ENCODE measurements at places on chromosomes 6 and 20.

DNA sequence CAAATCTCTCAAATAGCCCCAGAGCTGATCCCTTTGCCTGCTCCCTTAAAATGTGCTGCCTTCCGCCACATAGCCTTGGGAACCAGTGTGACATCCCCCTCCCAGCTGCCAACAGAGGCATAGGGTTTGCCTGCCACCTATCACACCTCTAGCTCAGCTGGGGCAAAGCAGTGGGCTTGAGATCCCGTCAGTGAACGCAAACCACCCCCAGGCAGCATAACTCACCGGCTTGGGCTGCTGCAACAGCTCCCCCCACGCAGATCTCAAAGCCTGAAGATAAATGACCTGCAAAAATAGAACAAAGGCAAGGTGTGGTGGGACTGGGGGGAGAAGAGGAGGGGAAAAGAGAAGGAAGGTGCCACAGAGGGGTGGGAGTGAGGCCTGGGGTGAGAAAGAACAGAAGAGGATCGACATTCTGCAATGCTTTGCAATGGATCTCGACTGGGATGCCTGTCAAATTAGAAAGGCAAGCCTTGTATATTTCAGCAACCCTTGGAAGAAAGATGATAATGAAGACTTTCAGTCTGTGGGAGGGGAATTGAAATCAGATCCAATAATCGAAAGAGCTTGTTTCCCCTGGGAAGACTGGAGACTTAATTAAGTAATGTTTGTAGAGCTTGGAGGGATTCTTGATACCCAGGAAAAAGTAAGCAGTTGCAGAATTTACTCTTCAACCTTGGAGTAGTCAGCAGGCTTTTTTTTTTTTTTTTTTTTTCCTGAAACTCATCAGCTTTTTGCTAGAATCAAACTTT, 1.3 kb downstream of the PDYN start:
- DNase-seq: no peak

- DNase-seq: no peak
These were observed 54.9 kb upstream of the FRMD1 start for GRCh38 chr6:168133687-168134559.

- no peak for DNase-seq
These were observed 34.0 kb downstream of the NT5E start for GRCh38 chr6:85483846-85484245.

GRCh38 chr6:10771371-10771894, 23.8 kb downstream of the TMEM14B start:
- no peak for DNase-seq

- no peak for DNase-seq
These were observed 71.4 kb downstream of the ARID1B start for GRCh38 chr6:156848533-156848932.

DNA sequence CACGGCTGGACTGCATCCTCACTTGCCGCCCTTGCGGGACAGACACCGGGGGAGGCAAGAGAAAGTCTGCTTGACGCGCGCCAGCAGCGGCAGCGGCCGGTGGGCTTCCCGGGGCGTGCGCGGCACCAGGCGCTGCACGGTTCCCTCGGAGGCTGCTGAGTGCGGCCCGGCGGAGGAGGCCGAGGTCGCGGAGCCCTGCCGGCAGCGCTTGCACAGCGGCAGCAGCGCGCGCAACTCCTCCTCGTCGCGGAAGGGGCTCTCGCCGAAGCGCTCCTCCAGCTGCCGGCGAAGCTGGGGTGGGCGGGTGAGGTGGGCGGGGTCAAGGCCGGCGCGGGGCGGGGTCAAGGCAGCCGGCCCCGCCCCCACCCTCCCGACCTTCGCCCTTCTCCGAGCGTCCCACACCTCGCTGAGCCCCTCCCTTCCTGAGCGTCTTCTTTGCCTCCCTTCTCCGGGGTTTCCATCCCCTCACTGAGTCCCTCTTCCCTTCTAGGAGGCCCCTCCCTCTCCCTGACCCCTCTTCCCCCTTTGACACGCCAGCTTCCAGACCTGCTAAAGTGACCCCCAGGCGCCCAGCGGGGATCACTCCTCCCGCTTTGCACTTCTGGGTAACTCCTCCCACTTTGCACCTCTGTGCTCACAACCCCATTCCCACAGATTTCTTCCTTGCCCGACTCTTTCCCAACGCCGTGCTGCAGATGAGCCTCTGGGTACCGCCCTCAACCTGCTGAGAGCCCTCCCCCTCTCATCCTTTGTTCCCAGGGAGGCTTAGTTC, 8.8 kb downstream of the DUSP15 start:
- peak; percentile 91 for DNase-seq

DNA sequence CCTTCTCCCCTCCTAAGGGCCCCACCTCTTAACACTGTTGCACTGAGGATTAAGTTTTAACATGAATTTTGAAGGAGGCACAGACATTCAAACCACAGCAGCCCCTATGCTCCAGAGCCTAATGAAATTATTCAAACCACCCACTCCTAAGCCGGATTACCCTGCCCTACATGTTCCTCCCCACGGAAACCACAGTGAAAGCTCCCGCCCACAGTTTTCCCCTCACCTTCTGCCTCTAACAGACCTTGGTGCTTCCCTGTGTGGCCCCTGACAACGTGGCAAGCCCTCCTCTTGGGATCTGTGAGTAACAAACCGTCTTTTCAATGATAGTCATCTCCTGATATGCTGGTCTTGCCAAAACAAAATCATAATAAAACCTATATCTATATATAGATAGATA, 74.8 kb downstream of the RIN2 start:
- no peak for DNase-seq

GRCh38 chr20:5973172-5973571, 22.7 kb downstream of the MCM8 start:
- DNase-seq: no peak

DNA sequence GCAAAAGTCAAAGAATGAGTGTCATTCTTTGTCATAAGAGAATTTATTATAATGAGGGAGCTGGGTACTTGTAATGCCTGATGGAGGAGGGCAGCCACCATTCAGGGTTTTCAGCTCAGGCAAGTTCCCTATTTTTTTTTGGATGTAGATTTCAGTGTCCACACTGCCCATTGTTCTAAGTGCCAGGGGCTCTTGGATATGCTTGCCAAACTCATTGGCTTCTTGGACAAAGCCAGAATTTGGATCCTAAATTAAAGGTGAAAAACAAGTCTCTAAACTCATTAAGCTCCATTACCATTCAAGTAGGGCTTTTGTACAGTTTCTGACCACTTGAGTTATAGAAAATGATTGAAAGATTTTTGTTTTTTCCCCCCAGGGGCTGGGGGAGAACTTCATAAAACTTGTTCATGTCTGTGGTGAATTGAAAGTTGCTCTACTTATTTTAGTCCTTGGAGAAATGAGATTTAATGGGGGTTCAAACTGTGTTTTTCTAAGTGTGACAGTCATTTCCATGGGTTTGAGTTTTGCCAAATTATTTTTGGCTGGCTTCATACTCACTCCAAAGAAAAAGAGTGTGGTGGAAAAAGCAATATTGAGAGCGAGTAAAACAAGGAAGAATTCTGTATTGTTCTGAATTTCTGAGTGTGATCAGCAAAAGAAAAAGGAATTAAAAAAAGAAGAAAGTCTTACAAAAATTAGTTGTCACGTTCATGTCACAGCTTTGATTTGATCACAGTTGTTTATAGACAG, 46.0 kb downstream of the TIAM2 start:
- DNase-seq: no peak

DNA sequence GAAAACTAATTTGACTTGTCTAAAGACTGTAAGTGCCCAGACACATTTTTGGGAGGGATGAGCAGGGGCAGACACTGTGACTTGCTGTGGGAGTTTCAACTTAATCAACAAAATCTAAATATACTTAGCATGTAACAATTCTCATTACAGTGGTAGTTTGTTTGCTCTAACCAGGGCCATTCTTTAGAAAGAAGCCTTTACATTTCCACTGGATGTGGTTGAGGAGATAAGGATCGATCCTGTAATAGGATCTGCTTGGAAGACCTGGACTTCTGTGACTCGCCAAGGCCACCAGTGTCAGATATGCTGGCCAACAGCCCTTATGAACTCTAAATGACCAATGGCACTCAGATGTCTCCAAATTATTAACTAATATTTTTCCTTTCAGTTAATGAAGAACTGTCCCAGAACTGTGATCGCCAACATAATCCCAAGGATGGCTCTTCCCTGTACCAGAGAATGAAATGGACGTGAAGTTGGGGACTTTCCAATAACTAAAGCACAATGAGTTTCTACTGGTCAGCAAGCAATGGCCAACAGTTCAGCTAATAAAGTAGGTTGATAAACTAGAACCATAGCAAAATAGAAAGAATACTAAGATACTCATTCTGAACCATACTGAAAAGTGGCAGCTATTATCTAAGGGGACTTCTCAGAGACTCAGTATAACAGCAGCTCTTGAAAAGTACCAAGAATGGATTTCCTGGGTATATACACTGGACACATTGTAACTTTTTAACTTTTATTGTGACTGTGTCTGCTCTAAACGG, 7.5 kb downstream of the SMLR1 start:
- no peak for DNase-seq

DNA sequence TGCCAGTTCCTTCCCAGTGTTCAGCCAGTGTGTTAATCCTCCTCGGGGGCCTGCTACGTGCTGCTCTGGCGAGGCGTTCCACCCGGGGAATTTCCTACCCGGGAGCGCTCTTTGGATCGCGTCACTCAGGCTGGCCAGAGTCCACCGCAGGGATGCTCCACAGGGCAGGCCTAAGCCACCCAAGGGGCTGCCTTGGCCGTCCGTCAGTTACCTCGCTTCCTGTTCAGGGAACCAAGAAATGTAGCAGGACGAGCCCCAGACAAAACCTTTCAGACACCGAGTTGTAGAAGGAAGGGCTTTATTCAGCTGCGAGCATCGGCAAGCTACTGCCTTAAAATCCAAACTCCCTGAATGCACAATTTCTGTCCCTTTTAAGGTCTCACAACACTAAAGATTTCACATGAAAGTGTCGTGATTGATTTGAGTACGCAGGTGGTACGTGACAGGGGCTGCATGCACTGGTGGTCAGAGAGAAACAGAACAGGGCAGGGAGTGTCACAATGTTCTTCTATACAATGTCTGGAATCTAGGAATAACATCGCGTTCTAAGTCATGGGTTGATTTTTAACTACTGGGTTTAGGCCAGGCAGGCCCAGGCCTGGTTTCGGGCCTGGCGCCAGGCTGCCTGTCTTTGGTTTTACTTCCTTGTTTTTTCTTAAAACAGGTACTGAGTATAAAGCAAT, 15.7 kb upstream of the POU5F1 start:
- no peak for DNase-seq

GRCh38 chr20:33262658-33263065, 20.4 kb upstream of the BPIFB1 start:
- peak; percentile 81 for DNase-seq

DNA sequence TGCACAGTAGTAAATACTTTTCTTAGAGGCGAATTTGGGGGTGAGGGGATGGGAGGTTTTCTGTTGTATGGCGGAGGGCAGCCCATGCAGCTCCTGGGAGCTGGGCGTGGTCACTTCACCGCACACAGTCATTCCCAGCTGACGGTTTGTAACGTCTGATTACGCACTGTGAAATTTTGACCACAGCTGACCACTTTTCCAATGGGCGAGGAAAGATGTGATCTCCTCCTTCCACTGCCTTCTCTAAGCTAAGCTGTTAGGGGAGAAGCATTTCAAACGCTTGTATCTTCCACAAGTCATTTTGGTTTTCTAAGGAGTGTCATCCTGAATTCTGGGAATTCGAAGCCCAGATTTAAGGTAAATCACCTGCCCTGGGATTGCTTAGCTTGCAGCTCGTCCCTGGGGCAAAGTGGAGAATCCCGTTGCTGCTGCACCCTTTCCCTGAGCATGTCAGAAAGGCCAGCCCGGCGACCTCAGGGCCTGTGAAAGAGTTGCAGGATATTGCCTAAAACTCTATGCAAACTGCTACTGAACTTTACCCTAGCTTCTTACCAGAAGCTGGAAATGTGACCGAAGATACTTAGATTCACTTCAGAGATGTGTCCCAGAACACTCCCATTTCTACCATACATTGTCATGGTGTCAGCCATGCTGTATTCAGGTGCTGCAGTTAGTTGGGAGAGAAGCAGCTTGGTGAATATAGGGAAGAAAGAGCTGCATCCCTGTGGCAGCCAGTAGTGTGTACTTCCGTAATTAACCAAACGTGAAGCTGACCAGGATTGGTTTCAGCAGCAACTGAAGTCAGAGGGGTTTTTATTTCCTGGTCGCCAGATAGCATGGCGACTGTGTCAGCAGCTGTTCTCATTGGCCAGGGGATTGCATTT, 58.9 kb downstream of the RREB1 start:
- no peak for DNase-seq

GRCh38 chr20:2840967-2841531, 504 bp downstream of the VPS16 start:
- peak; percentile 57 for DNase-seq

DNA sequence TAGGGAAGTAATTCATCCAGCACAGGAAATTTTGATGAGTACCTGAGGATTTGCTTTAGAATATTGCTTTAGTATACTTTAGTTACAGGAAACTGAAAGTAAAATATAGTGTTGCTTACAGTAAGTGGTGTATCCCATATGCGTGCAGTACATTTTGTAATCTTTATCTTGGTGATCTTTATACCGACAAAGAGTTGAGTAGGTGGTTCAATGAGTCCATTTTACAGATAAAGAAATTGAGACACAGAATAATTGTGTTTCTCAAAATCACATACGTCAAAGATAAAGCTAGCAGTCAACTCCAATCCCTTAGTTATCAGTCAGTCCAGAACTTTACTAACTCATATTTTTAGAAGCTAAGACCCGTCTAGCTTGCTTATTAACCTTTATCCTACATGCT, 65.8 kb upstream of the E2F3 start:
- DNase-seq: no peak

DNA sequence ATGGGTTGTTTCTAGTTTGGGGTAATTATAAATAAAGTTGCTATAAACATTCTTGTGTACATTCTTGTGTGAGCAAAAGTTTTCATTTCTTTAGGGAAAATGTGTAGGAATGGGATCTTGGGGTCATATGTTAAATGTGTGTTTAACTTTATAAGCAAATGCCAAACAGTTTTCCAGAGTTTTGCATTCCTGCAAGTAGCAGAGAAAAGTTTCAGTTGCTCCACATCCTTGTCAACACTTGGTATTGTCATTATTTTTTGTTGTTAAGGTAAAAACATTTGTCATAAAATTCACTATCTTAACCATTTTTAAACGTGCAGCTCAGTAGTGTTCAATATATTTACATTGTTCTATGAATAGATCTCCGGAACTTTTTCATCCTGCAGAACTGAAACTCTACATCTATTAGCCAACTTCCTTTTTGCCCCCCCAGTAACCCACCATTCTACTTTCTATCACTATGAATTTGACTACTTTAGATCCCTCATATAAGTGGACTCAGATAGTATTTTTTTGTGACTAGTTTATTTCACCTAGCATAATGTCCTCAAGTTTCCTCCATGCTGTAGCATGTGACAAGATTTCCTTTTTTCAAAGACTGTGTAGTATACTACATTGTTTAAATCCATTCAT, 48.4 kb downstream of the PHACTR2 start:
- DNase-seq: no peak

DNA sequence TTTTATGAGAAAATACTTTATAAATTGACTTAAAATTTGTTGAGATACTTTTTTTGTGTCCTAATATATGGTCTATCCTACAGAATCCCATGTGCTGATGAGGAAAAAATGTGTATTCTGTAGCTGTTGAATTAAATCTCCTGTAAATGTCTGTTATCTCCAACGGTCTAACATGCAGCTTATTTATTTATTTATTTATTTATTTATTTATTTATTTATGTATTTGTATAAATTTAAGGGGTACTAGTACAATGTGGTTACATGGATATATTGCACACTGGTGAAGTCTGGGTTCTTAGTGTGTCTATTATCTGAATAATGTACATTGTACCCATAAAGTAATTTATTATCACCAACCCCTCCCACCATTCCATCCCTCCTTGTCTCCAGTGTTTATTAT, 315.5 kb downstream of the TENT5A start:
- no peak for DNase-seq
